Cardiac muscle cell (in vitro differentiated cells and primary cell): ENCODE measurements at places on chromosomes 5 and 9.

DNA sequence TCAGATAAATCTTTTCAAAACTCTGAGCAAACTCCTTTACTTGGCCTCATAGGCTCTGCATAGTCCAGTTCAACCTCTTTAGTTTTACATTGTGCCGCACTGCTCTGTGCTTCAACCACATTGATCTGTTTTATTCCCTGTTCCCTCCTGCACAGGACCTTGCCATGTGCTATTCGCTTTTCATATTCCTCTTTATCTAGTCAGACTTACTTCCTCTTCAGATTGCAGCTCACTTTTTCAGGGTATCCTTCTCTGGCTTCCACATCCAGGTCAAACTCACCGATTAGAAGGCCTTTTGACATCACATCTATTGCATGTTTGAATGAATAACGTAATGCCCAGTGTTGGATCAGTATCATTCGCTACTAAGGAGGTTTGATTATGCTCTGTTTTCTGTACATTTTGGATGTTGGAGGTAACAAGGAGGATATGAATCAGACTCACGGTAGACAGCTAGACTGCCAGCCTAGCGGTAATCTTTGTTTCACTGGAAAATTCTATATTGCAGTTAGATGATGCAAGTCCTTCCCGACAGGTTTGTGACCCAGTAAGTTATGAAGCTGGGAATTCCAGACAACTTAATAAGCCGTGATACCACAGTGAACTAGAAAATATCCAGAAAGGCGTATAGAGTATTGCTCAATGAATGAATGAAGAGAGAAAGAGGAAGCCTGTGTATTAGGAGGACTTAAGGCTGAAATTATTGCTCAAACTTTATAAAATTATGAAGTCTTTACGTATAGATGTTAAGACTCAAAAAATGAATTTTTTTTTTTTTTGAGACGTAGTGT, 65.7 kb downstream of the IQGAP2 start:
- H3K27ac ChIP-seq, result no peak overlapping the region
- H3K4me3 ChIP-seq, result no peak overlapping the region
- no peaks in the 10 kb centered on the region for H3K36me3 ChIP-seq
- peak; percentile 1 for DNase-seq
- H3K27me3 ChIP-seq, result no peaks in the 10 kb centered on the region

DNA sequence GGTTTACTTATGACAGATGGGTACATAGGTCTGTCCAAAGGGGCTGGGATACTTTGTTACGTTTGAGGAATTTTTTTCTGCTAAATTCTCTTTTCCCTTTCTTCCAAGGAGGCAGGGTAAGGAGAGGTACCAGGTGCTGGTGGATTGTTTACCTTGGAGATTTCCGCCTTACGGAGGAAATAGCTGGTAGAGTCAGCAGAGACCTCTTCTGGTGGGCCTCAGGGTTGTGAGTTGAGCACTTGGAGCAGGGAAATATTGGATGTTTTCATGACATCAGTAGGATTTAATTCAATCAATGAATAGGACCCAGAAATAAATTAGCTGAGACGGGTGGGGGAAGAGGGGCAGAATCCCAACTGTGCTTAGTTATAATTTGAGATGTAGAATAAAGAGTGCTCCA, 60.0 kb upstream of the TAF11L2 start:
- DNase-seq, result no peak
- H3K4me3 ChIP-seq, result no peak overlapping the region
- no peak overlapping the region for H3K27ac ChIP-seq
- H3K4me1 ChIP-seq, result no peaks in the 10 kb centered on the region
- no peaks in the 10 kb centered on the region for H3K27me3 ChIP-seq
- H3K36me3 ChIP-seq, result no peaks in the 10 kb centered on the region

DNA sequence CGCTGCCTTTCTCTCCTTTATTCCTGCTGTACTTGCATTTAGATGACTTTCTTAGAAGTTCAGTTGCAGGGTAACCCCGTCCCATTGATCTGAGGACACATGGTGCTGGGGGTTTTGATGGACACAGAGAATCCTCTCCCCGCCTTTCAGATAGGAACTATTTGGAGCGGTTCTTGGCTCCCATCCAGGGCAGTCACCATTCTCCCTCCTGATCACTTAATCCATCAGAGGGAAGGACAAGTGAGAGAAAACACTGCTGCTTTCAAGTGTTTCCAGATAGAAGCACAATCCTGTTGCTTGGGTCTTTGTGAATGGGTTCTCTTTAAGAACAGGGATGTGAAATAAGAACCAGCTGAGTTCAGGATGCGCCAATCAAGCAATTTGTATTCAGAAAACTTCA, 85.2 kb downstream of the IRX1 start:
- H3K27me3 ChIP-seq, result no peaks in the 10 kb centered on the region
- no peaks in the 10 kb centered on the region for H3K36me3 ChIP-seq
- H3K27ac ChIP-seq, result no peak overlapping the region
- H3K4me3 ChIP-seq, result no peak overlapping the region
- peaks cover 12% of the 10 kb centered on the region for H3K4me1 ChIP-seq

DNA sequence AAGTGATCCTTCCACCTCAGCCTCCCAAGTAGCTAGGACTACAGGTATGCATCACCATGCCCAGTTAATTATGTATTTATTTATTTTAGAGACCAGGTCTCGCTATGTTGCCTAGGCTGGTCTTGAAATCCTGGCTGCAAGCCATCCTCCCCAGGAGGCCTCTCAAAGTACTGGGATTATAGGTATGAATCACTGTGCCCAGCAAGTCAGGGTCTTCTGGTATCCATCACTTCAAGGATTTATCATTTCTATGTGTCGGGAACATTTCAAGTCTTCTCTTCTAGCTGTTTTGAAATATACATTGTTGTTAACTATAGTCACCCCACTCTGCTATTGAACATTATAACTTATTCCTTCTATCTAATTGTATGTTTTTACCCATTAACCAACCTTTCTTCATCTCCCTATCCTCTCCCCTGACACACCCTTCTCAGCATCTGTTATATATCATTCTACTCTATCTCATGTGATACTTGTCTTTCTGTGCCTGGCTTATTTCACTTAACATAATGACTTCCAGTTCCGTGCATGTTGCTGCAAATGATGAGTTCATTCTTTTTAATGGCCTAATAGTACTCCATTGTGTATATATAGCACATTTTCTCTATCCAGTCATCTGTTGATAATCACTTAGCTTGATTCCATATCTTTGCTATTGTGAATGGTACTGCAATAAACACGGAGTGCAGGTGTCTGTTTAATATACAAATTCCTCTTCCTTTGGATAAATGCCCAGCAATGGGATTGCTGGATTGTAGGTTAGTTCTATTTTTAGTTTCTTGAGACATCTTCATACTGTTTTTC, 26.4 kb downstream of the UTP15 start:
- no peaks in the 10 kb centered on the region for H3K27me3 ChIP-seq
- no peak overlapping the region for H3K27ac ChIP-seq
- H3K36me3 ChIP-seq, result no peaks in the 10 kb centered on the region

GRCh38 chr5:43482490-43483297, 971 bp downstream of the TMEM267 start:
- no peaks in the 10 kb centered on the region for H3K36me3 ChIP-seq
- peak; percentile 32 for DNase-seq
- peaks cover 4% of the 10 kb centered on the region for H3K4me1 ChIP-seq
- H3K27ac ChIP-seq, result peak overlapping the region; percentile 87
- H3K4me3 ChIP-seq, result peak overlapping the region; percentile 78
- H3K27me3 ChIP-seq, result no peaks in the 10 kb centered on the region

- H3K27ac ChIP-seq, result no peak overlapping the region
- H3K36me3 ChIP-seq, result no peaks in the 10 kb centered on the region
- DNase-seq, result no peak
- H3K4me3 ChIP-seq, result no peak overlapping the region
These were observed 440.9 kb downstream of the ENC1 start for GRCh38 chr5:74199436-74200210.

GRCh38 chr9:28668158-28668557, 1094.9 kb upstream of the C9orf72 start:
- H3K4me1 ChIP-seq, result no peaks in the 10 kb centered on the region
- no peaks in the 10 kb centered on the region for H3K27me3 ChIP-seq
- no peaks in the 10 kb centered on the region for H3K36me3 ChIP-seq
- no peak overlapping the region for H3K4me3 ChIP-seq
- H3K27ac ChIP-seq, result no peak overlapping the region

DNA sequence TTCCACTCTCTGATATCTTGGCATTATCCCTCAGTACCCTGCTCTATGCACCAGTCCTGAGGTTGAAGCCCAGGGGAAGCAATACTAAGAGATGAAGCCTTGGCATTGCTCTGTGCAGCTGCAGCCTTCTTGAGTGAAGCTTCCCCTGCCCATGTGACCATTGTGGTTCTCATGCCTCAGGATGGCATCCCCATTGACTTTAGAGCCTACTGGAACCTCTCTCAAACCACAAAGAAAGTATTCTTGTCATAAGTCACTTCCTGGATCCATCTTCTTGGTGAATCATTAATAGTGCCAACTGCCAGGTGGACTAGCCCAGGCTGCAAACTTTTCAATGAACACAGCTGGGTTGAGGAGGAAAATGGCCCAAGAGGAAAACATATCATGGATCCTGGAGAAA, 283.9 kb upstream of the RFX3 start:
- DNase-seq, result no peak
- no peak overlapping the region for H3K4me3 ChIP-seq
- no peaks in the 10 kb centered on the region for H3K4me1 ChIP-seq
- no peaks in the 10 kb centered on the region for H3K27me3 ChIP-seq

DNA sequence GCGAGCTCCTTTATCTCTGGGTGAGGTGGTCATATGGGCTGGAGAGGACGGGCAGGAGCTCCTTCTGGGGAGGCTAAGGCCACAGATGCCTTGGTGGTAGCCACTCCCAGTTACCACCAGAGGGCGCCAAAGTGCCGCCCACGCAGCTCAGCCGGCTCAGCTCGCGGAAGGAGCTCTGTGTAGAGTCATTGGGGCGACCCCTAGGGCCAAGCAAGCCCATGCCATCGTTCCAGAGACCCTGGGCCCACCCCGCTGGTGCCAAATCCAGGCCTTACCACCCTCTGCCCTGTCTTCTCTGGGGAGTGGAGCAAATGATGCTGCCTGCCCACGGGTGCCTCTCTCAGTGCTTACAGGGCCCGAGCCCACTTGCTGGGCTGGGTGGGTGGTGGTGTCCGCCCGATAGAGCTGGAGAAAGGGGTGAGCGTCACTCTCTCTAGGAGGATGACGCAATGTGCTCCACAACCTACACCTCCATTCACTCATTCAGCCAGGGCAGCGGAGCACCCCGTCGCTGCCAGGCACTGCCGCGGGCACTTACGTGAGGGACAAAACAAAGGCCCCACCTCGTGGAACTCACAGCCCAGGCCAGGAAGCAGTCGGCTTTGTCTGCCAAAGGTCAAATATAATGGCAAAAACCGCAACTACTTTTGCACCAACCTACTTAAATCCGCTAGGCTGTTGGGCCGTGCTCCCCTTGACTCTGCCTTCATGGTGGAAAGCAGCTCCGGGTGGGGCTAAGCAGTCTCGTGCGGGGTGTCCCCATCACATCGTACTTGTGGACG, 13.8 kb downstream of the TSPAN17 start:
- no peak overlapping the region for H3K4me3 ChIP-seq
- DNase-seq, result peak; percentile 88
- no peaks in the 10 kb centered on the region for H3K4me1 ChIP-seq
- H3K27ac ChIP-seq, result no peak overlapping the region
- H3K27me3 ChIP-seq, result no peaks in the 10 kb centered on the region

GRCh38 chr5:150394131-150394530, 18.6 kb downstream of the CD74 start:
- H3K36me3 ChIP-seq, result peaks cover 31% of the 10 kb centered on the region
- no peak for DNase-seq
- H3K27me3 ChIP-seq, result no peaks in the 10 kb centered on the region
- H3K4me1 ChIP-seq, result peaks cover 9% of the 10 kb centered on the region

DNA sequence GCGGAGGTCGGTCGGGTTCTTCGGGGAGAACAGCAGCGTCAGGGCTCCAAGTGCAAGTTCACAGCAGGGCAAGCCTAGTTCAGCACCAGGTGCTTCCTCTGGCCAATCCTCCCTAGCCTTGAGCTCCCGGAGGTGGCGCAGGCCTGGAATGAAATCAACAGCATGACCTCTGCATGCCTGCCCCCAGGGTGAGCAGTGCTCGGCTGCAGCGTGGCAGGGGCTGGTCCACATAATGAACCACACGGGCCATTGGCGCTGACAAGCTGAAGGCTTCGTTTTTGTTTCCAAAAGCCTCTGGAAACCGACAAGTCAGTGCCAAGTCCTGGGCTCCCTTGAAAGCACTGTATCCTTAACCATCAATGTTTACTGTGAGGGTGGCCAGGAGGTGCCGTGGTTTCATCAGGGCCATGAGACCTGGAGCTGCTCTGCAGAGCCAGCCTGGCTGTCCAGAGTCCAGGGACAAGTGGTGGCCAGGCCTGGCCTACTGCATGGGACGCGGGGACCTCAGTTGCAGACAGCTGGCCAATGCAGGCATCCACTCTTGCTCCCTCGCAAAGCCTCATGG, 2.1 kb upstream of the INPP5E start:
- H3K4me1 ChIP-seq, result peaks cover 6% of the 10 kb centered on the region
- DNase-seq, result no peak
- H3K27me3 ChIP-seq, result no peaks in the 10 kb centered on the region
- H3K36me3 ChIP-seq, result peaks cover 34% of the 10 kb centered on the region
- no peak overlapping the region for H3K27ac ChIP-seq

DNA sequence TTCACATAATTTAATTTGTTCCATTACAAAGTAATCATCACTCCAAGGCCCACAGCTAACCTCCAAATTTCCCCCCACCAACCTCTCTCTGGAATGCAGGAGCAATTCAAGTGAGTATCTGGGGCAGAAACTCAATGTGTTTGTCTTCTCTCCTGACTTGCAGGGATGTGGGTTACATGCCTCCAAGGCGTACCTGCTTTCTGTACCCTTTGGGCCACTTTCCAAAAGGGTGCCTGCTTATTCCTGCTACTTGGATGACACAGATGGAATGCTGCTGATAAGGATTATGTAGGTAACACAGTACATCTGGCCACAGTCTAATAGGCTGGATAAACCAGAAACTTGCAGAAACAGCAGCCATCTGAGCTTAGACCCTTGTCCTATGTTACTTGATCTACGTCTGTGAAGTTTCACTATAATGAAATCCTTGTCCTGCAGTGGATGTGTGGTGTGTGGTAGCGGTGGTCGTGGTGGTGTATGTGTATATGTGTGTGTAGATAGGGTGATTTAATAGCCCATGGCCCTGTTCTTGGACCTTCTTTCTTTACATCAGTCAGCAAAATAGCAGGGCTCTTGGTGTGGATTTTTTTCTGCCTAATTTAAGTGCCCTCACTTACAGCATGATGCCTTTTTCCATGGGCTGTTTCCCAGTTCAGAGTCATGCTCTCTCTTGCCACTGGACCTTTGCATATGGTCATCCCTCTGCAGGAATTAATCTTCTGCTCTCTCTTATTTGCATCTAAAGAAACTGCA, 175.9 kb downstream of the ZDHHC21 start:
- no peak for DNase-seq
- no peaks in the 10 kb centered on the region for H3K27me3 ChIP-seq
- no peaks in the 10 kb centered on the region for H3K4me1 ChIP-seq
- H3K27ac ChIP-seq, result no peak overlapping the region

DNA sequence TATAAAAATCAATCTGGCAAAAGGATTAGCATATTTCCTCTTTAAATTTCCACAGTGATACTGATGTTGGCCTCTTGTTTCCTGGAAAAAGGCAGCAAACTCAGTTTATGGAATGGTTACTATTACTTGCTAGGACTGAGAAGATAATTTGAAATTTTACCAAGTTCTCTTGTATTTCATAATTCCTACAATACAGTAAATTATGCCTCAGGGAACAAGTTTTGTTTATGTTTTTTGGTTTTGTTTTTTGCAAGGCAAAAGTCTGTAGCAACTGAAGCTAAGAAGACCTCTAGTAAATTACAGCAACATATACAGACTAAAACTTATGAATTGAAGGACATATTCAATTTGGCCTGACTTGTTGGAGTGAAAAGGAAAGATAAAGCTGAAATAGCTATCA, 30.2 kb upstream of the SLCO6A1 start:
- no peak for DNase-seq
- no peaks in the 10 kb centered on the region for H3K4me1 ChIP-seq
- no peaks in the 10 kb centered on the region for H3K27me3 ChIP-seq
